ENCODE measurements at places on chromosomes 12 and 14. TPM values are rescaled to one million over a fixed set of nuclear protein-coding genes. Genes with fewer than 3 reads are reported as not detected.

Gene C1S
- 431 TPM for total RNA-seq

Gene CISTR
- total RNA-seq: not detected

Gene OTOGL
- under 0.01 TPM for total RNA-seq

Gene VASH1
- 11.2 TPM for total RNA-seq

Gene CCDC175
- not detected for total RNA-seq

Gene KRT82
- not detected for total RNA-seq

Measured in smooth muscle cell of the umbilical artery (primary cell).